Esophagus squamous epithelium (tissue), 5 donors: ENCODE measurements at places on chromosomes 11 and 22. TPM values are rescaled to one million over a fixed set of nuclear protein-coding genes. Genes with fewer than 3 reads are reported as not detected.

DNA sequence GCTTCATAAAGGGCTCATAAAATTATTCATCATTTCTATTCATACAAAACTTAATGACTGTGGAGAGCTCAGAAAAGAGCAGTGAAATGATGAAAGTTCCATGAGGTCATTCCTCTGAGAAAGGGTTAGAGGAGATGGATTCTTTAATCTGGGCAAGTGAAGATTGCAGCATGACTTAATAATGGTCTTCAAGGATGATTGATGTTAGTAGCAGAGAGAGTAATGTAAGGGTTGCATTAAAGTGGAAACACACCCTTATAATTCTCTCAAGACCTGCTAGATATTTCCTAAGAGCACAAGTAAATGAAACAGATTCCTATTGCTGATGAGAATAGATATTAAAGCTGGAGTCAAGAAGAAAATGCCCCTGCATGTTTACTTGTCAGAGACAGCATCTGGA lies 711.6 kb upstream of the ANO5 start:
- no peaks in the 10 kb centered on the region for H3K27me3 ChIP-seq
- no peak overlapping the region for H3K4me3 ChIP-seq
- H3K4me1 ChIP-seq, result no peaks in the 10 kb centered on the region
- H3K27ac ChIP-seq, result no peak overlapping the region

Gene FAM83F
- total RNA-seq, result 25.5 TPM

Gene FXYD2
- not detected for total RNA-seq

Gene TEX12
- total RNA-seq, result 2.5 TPM

- no peaks in the 10 kb centered on the region for H3K27me3 ChIP-seq
- no peak overlapping the region for H3K4me3 ChIP-seq
- H3K36me3 ChIP-seq, result no peaks in the 10 kb centered on the region
- DNase-seq, result no peak
These were observed 10.4 kb downstream of the JAM3 start for GRCh38 chr11:134079317-134079716.

DNA sequence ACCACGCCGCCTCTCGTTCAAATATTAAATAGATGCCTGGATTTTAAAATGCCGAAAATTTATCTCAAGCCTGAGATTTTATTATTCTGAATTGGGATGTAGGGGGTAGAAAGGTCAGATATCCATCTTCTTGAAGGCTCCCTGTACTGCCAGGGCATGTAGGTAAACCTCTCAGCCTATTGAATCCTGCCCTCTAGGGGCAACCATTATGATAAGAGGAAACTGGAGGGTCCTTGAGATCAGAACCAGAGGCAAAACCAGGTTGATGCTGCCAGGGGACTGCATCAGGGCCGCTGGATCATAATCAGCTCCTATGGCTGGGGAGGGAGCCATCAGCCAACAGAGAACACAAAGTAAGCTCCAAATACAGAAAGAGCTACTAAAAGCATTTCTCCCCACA lies 92.4 kb downstream of the KCNC1 start:
- peaks cover 9% of the 10 kb centered on the region for H3K4me1 ChIP-seq
- no peak for DNase-seq
- no peaks in the 10 kb centered on the region for H3K27me3 ChIP-seq
- H3K27ac ChIP-seq, result no peak overlapping the region

DNA sequence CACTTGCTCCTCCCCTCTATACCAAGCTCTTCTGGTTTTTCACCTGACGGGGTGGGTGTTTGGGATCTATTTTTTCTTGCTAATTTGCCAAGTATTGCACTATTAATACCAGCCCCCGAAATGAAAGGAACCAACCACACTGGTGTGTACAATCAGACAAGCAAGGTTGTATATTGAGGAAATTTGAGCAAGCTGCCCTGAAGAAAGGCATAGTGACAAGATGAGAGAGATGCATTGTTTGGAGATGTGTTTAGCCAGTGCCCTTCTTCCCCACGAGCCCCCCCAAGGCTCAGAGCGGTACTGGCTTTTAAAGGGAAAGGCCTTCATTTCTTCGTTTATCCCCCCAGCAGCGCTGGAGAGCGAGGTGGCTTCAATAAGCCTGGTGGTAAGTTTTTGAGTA lies 15.2 kb upstream of the GAS2L1 start:
- no peaks in the 10 kb centered on the region for H3K4me1 ChIP-seq
- H3K4me3 ChIP-seq, result no peak overlapping the region
- peaks cover 67% of the 10 kb centered on the region for H3K36me3 ChIP-seq
- H3K27ac ChIP-seq, result no peak overlapping the region
- no peak for DNase-seq

DNA sequence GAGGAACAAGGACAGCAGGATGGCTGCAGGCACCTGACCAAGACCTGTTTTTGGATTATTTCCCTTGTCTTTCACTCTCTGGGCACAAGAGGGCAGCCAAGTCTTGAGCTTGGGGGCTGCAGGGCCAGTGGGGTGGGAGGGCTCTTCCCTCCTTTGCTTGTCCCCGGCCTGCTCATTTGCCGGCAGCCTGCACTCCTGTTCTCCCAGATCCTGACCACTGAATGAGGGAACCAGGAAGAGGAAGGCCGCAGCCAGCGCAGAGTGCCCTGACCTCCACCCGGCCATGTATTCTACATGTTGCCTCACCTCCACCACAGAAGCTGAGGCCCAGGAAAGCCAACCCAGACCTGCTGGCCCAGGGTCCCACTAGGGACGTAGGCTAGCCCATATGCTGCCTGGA lies 15.5 kb upstream of the NNMT start:
- H3K27ac ChIP-seq, result peak overlapping the region; percentile 70
- no peaks in the 10 kb centered on the region for H3K27me3 ChIP-seq
- H3K36me3 ChIP-seq, result no peaks in the 10 kb centered on the region
